ENCODE measurements at places on chromosomes 2 and 18.
A peak's percentile ranks its signal among the peaks of the same experiment; 100 is the strongest.

DNA sequence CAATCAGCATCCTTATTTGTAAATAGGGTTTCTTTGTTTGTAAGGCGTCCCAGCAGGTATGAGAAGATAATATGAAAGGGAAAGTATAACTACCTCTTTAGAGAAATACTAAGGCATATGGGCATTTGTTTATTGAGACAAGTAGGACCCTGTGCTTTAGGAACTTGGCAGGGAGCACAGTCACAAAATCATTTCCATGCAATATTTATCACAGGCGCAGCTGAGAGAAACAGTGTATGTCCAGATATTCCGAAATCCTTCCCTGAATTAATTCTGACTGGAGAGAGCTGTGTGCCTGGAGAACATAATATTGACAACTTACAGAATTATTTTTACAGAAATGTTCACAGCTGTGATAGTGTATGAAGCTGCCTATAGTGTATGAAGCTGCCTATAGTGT is 416.7 kb downstream of the THSD7B start:
- DNase-seq: no peak

- DNase-seq: no peak
These were observed 2.2 kb downstream of the INO80D start for GRCh38 chr2:206083602-206084438.

GRCh38 chr2:445896-446295 is 158.0 kb upstream of the ALKAL2 start:
- DNase-seq: no peak

GRCh38 chr2:133194777-133195335 is 373.4 kb downstream of the NCKAP5 start:
- DNase-seq: no peak

- DNase-seq: no peak
These were observed 377.4 kb downstream of the TGIF1 start for GRCh38 chr18:3827236-3827845.

- DNase-seq: no peak
These were observed 215.3 kb downstream of the STK39 start for GRCh38 chr2:168032091-168032490.

DNA sequence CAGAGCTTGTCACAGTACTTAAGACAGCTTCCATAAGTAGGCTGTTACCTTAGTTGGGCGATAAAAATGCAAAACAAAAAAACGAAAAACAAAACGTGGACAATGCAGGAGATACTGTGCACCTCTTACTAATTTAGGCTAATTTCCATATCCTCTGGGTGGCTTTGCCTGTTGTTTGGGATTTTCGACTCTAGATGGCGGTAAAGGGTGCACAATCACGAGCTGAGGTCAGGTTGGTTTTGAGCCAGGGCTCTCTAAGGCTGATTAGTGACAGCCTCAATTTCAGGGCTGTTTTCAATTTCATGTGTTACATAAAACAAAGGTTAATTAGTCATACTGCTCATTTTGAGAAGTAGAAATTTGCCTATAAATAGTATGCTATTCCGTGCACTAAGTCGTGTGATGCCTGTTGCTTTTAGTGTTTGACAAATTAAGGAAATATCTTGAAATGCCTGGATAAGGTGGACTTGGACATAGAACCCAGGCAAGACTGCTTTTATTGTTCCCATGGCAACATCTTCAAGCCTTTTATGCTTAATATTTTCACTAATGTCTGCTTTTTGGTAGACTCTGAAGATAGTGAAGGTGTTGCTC is 493.1 kb downstream of the SOCS6 start:
- no peak for DNase-seq

- no peak for DNase-seq
These were observed 31.6 kb upstream of the AFF3 start for GRCh38 chr2:100174026-100174431.

GRCh38 chr2:240460781-240461431 is 25.4 kb downstream of the GPC1 start:
- DNase-seq: peak; percentile 23

DNA sequence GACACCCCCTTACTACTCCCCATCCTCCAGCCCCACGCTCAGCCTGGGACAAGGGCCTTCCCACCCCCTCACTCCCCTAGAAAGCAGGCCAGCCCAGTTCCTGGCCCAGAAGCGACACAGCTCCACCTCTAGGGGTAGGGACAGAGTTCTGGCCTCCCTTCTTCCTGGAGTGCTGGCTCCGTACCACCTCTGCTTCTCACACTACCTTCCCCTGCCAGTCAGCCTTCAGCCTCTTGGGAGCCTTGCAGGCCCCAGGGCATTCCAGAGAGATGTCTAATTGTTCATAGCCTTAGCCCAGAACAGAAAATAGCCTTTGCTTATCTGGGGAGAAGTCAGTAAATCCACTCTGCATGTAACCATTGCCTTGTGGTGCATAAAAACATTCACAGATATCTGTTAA is 13.1 kb upstream of the CATIP start:
- DNase-seq: no peak
